ENCODE measurements at places on chromosomes 5 and 9. TPM values are rescaled to one million over a fixed set of nuclear protein-coding genes. Genes with fewer than 3 reads are reported as not detected.

- no peak for DNase-seq
These were observed 306.9 kb downstream of the GLIS3 start for GRCh38 chr9:3992924-3993323.

- no peak for DNase-seq
These were observed 63.8 kb upstream of the COL15A1 start for GRCh38 chr9:98879963-98880310.

PCDHB14 gene
- total RNA-seq, result 6.2 TPM

- DNase-seq, result no peak
These were observed 163.8 kb upstream of the PAPPA start for GRCh38 chr9:115989831-115990230.

UCK1 gene
- total RNA-seq, result 20.3 TPM

INSL4 gene
- not detected for total RNA-seq

VDAC1 gene
- 732 TPM for total RNA-seq

EIF4E1B gene
- total RNA-seq, result not detected

AQP7 gene
- total RNA-seq, result 0.97 TPM
